ENCODE measurements at places on chromosomes 4 and X. TPM values are rescaled to one million over a fixed set of nuclear protein-coding genes. Genes with fewer than 3 reads are reported as not detected.

AR gene
- 12.7 TPM for total RNA-seq

AADAT gene
- 2.0 TPM for total RNA-seq

EMCN gene
- 27.5 TPM for total RNA-seq

CLCN4 gene
- total RNA-seq, result 23.4 TPM

HPRT1 gene
- 24.9 TPM for total RNA-seq

DOCK11 gene
- 3.8 TPM for total RNA-seq

USP51 gene
- total RNA-seq, result 2.1 TPM

GAB1 gene
- total RNA-seq, result 90.8 TPM

ZNF674 gene
- total RNA-seq, result 2.0 TPM

VCX gene
- not detected for total RNA-seq

UCHL1 gene
- 76.8 TPM for total RNA-seq

All from cardiac septum (tissue), 1 donor.